ENCODE measurements at places on chromosomes 16 and 17. TPM values are rescaled to one million over a fixed set of nuclear protein-coding genes. Genes with fewer than 3 reads are reported as not detected.
A peak's percentile ranks its signal among the peaks of the same experiment; 100 is the strongest.

The CD7 gene
- 8.6 TPM for total RNA-seq

The HP gene
- total RNA-seq: 0.42 TPM

- no peak for DNase-seq
Observed at GRCh38 chr16:78510496-78510895, 411.0 kb downstream of the WWOX start.

DNA sequence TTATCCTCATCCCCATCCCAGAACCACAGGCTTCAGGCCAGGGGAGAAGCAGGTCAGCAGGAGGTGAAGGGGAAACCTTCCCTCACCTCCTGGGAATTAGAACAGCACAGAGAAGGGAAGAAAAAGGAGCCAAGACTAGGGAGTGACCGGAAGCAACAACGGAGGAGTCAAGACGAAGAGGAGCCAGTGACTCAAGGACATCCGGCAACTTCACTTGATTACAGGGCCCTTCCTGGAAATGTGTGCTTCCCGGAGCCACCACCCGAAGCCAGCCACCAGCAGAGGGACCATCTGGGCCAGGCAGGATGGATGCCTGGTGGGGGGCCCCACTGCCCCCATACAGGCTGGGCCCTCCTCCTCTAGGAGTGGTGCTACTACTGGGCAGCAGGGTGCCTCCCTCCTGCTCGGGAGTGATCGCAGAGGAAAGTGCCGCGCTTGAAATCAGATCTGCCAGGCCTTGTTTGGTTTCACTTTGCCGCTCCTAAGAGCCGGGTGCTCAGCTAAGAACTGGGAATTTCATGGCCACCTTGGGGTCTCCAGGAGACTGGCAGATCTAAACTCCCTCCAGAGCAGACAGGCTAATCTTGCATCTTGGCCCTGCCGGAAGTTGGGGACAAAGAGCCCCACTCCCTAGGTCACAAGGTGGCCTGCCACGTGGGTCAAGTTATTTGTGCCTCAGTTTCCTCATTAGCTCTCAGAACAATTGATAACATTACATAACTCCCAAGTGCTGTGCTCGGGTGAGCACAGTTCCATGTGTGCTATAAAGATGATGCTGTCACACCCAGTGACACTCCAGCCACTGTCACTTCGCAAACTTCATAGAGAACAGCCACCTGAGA lies 6.6 kb downstream of the CDC42EP4 start:
- DNase-seq: peak; percentile 80

- no peak for DNase-seq
Observed at GRCh38 chr17:14459955-14460354, 159.1 kb downstream of the HS3ST3B1 start.

The SLC52A1 gene
- 0.12 TPM for total RNA-seq

DNA sequence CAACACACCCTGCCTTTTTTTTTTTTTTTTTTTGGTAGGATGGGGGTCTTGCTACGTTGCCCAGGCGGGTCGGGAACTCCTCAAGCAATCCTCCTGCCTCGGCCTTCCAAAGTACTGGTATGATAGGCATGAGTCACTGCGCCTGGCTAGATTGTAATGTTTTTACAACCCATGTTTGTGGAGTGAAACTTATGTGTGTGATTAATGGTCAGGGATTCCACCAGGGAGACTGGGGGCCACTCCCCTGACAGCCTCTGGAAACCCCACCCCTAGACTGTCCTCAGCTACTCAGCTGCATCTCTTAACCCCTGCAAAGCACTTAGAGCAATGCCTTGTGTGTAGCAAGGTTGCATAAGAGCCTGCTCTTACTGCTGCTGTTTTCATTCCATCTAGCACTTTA lies 220.5 kb downstream of the PARN start:
- no peak for DNase-seq

DNA sequence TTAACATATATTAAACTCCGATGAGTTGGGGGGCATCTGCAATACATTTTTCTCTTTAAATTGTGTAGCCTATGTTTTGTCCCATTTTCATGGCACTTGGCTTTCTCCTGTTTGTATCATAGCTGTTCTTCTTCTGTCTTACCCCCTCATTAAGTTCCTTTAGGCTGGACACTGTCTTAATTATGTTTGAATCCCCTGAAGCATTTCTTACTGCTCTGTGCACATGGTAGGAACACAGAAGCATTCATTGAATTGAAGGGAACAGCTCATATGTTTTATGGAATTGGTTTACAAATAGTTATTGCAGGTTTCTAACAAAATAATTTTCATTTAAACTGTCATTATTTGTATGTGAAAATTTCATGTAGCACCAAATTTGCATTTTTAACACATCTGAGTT lies 176.8 kb downstream of the TANC2 start:
- no peak for DNase-seq

The MNT gene
- total RNA-seq: 11.6 TPM

DNA sequence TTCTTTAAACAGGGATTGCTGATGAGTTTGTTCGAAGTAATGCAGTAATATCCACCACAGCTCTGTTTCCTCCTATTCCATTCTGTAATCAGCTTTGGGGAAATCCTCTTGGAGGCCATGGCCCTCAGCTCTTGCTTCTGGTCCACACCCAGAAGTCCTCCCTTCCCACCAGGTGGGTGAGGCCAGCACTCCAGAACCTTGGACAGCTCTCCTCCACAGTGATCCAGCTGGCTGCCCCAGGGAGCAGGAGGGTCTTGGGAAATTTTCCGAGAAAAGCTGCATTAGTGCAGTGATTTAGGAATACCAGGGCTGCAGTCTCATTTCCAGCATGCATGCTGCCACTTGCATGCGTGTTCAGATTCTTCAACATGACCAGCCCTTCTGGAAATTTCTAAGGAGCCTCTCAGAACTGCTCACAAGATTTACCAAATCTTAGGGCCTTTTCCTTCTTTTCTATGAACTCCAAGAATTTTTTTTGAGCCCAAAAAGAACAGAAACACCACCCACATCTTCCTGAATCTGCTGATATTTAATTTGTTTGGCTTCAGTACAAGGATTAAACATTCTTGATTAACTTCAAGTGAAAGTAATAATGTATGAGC lies 4.2 kb downstream of the SMPD3 start:
- no peak for DNase-seq

DNA sequence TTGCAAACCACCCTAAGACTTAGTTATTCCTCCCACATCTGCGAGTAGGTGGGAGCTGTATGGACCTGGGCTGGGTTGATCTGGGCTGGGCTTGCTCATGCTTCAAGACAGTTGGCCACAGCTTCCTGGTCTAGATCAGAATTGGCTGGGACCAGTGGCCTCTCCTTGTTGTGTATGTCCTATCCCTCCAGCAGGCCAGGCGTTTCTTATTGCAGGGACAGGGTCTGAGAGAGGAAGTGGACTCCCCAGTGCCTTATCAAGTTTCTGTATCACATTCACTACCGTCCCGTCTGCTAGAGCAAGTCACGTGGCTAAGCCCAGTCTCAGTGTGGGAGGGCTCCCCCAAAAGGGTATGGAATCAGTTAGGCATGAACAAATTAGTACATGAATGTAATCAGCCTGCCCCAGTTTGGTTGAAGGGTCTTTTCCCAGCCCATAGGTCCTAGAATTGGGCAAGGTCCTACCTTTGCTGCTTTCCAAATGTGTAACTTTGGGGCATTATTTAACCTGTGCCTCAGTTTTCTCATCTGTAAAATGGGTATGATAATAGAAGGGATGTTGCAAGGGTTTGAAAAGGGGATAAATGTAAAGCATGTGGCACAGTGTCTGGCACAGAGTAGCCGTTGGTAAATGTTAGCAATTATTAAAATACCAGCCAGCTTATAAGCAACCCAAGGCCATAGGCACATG lies 36.0 kb downstream of the NKD1 start:
- no peak for DNase-seq

- no peak for DNase-seq
Observed at GRCh38 chr17:47305302-47305923, 18.3 kb upstream of the EFCAB13 start.

The FOXN1 gene
- total RNA-seq: not detected

The SEPTIN1 gene
- total RNA-seq: 1.2 TPM

- no peak for DNase-seq
Observed at GRCh38 chr17:79754370-79754769, 23.6 kb upstream of the CBX2 start.

DNA sequence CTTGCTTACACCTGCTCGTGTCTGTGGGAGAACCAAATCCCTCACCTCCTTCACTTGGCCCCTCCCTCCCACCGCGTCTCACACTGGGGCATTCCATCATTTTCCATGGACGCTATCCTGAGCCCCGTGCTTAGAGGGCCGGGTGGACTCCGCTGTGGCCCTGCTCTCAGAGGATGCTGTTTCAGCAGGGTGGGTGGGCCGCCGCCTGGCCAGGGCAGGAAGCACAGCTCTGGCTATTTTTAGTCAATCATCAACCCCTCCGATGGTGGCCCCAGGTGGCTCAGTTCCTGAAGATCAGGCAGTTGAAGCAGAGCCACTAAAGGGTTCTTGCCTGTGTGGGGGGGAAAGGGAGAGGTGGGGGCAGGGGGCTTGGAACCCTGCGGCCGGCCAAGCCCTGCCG lies 230.3 kb downstream of the ENGASE start:
- DNase-seq: no peak

GRCh38 chr17:64190472-64190871 lies 60.5 kb upstream of the ERN1 start:
- DNase-seq: peak; percentile 54

The PYY gene
- total RNA-seq: not detected

DNA sequence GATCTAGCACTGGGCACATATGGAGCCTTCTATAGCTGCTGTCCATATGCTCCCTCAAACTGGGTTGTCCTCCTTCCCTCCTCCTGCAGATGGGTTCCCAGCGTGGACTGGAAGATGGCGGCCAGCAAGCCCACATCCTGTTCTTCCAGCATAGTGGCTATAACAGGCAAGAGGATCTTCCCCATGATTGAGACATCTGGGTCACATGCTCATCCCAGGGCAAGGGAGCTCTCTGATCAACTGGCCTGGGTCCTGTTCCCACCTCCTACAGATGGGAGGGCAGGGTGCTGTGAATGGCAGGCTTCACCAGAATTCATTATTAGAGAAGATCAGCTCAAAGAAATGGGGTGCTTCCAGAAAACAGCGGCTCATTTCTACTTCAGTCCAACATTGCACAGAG lies 210.2 kb downstream of the PARN start:
- no peak for DNase-seq

The TMEM98 gene
- total RNA-seq: 35.8 TPM

GRCh38 chr17:45367216-45367615 lies 50.4 kb upstream of the MAP3K14 start:
- DNase-seq: no peak

- DNase-seq: no peak
Observed at GRCh38 chr16:46482895-46483294, 138.3 kb downstream of the SHCBP1 start.

GRCh38 chr16:25126820-25127232 lies 15.3 kb downstream of the LCMT1 start:
- DNase-seq: no peak

- no peak for DNase-seq
Observed at GRCh38 chr16:49116873-49117272, 164.8 kb downstream of the CBLN1 start.

GRCh38 chr16:29810699-29811169 lies 1.3 kb upstream of the PRRT2 start:
- peak; percentile 43 for DNase-seq

DNA sequence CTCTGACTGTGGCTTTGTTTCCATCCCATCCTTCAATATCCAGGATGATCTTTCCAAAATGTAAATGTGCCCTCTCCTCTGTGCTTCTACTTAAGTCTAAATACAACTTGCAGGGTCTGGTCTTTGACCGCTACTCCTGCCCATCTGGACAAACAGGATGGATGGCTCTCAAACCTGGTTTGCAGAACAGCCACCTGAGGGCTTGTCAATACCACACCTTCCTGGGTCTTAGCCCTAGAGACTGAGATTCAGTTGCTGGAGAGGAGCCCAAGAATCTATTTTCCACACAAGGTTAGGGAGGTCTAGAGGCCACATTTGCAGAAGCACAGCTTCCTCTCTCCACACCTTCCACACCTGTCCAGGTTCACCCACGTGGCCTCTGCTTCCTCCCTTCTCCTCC lies 1.9 kb upstream of the GRB7 start:
- DNase-seq: no peak

- no peak for DNase-seq
Observed at GRCh38 chr16:84476401-84476800, 28.1 kb downstream of the MEAK7 start.

DNA sequence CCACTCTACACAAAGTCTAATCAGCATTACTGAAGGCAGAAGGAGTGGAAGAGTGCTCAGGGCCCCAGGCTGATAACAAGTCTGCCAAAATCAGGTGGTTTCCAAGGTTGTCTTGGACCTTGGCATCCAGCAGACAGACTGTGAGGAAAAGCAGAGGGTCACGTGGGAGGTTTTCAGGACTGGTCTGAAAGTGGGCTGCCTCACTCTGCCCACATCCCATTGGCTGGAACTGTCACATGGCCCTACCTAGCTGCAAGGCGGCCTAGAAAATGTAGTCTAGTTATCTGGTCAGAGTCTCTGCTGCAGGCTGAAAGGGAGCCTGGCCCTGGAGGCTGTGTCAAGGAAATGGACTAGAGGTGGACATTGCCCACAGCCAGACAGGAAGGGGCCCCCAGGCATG lies 310.7 kb upstream of the ASIC2 start:
- no peak for DNase-seq

The UBN1 gene
- total RNA-seq: 62.3 TPM

DNA sequence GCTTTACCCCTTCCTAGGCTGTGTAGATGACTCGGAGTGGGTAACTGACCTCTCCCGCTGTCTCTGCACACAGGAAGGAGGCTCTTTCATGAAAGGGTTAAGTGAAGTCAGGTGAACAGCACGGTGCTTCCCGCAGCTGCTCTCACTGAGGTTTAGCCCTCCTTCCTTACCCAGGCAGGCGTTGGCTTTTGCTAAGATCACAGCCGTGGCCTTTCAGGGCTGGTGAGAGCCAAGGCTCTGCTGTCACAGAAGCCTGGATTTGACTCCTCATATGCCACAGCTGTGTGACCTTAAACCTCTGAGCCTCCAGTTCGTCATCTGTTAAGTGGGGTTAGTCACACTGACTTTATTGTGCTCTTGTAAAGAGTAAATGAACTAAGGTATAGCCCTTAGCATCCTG lies 90.9 kb upstream of the PLCG2 start:
- DNase-seq: no peak

- peak; percentile 100 for DNase-seq
Observed at GRCh38 chr17:42677012-42677857, 441 bp upstream of the PLEKHH3 start.

The IKZF3 gene
- 0.21 TPM for total RNA-seq

The OR4D2 gene
- total RNA-seq: not detected

The GUCY2D gene
- not detected for total RNA-seq

The TBC1D3 gene
- total RNA-seq: not detected

- DNase-seq: no peak
Observed at GRCh38 chr17:11917415-11917814, 79.9 kb downstream of the ZNF18 start.

DNA sequence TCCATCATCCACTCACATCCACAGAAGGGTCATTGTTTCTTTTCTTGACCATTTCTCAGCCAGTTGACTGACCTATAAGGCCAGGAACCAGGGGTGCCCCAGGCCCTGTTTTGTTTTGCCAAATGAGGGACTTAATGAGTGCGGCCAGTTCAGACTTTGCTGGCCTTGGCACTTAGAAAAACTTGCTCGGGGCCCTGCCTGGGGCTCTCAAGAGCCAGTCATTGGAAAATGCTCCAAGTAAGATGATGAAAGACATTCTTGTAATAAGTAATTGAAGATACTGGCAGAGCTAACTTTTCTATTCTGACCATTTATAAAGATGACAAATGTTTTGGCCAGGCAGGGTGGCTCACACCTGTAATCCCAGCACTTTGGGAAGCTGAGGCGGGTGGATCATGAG lies 29.0 kb upstream of the CLEC18B start:
- DNase-seq: no peak

GRCh38 chr16:89051521-89052166 lies 42.0 kb upstream of the ACSF3 start:
- peak; percentile 48 for DNase-seq

- no peak for DNase-seq
Observed at GRCh38 chr17:51491416-51491815, 231.1 kb downstream of the UTP18 start.

All from heart left ventricle (tissue), 16 donors.